ENCODE measurements at places on chromosomes 13 and 19.

GRCh38 chr13:73857106-73857505 is 277.1 kb downstream of the KLF12 start:
- no peak for DNase-seq

DNA sequence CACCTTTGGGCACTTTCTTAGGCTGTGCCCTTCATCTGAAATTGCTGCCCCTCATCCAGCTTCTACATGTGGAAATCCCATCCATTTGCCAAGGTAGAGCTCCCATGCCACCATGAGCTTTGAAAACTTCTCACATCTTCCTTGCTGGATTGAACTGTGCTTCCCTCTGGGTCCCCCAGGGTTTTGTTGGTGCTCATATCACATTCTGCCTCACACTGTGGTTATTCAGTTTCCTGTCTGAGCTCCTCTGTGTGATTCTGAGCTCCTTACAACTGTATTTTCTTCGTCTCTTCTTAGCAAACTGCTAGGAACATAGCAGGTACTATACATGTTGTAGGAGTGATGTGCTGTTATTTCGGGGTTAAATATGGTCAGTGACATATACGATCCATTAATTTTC is 74.9 kb upstream of the KL start:
- no peak for DNase-seq

- DNase-seq, result no peak
These were observed 1.2 kb downstream of the NDUFA7 start for GRCh38 chr19:8319807-8320520.

DNA sequence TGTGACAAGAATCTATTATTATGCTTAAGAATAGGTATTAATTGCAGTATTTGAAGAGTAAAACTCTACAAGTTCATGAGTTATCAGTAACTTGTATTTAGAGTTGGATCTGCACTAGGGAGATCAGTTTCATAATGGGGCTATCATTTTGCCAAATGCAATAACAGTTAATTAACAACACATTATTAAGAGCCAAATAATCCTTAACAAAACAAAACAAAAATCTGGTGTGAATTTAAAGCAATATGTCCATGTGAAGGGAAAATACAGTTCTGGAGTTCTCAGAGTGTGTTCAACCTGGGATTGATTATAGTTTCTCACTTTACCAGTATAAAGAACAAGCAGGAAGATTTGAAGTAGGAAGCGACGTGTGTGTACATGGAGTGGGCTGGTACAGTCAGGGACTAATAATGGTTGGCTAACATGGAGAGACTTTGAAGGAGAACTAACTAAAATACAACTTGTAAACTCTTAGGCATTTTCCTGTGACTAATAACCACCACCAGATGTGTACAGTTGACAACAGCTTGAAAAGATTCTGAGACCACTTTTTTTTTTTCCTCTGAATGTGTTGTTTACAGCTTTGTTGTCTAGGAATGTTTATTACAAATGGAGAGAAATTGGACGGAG is 58.5 kb downstream of the POSTN start:
- DNase-seq, result no peak

DNA sequence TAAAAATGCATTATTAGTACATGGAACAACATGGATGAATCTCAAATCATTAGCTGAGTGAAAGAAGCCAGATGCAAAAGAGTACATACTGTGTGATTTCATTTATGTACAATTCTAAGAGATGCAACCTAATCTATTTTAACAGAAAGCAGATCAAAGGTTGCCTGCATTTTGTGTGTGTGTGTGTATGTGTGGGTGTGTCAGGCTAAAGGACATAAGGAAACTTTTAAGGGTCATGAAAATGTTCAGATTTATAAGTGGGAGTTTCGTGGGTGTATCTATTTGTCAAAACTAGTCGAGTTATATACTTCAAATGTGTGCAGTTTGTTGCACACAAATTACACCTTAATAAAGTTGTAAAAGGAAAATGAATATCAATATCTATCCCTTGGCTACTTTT is 17.9 kb upstream of the NEK3 start:
- no peak for DNase-seq

DNA sequence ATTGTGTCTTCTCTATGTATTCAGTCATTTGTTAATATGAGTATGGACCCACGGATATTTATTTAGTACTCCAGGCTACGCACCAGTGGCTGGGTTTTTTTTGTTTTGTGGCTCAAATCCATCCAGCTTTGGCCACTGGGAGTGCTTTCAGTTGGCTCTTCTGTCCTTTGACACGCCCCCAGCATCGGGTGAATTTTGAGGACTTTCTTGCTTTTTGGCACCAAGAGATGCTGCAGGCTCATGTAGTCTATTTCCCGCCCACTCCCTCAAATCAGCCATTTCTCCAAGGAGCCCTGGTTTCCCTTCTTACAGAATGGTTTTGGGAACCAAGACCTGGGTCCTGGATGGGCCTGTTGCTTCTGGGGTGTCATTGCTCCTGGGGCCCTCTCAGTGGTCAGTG is 55.8 kb downstream of the SMARCA4 start:
- no peak for DNase-seq

GRCh38 chr19:29429021-29429420 is 96.8 kb upstream of the VSTM2B start:
- DNase-seq, result no peak

GRCh38 chr19:18108897-18109296 is 11.3 kb downstream of the MAST3 start:
- DNase-seq, result no peak

- no peak for DNase-seq
These were observed 20.8 kb upstream of the KCTD15 start for GRCh38 chr19:33775731-33776487.

DNA sequence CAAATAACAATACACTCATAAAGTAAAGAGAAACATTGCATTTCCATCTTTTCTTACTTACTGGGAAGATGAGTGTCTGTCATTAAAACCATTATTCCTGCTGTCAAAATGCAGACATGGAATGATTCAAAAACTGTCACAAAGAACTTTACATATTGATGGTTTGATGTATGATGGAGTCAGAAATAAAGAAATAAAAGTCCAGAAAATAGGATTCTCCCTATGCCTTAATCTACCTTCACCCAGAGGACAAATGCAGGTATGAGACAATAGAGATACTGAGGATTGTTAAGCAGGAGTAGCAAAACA is 656.1 kb downstream of the TBC1D4 start:
- no peak for DNase-seq

DNA sequence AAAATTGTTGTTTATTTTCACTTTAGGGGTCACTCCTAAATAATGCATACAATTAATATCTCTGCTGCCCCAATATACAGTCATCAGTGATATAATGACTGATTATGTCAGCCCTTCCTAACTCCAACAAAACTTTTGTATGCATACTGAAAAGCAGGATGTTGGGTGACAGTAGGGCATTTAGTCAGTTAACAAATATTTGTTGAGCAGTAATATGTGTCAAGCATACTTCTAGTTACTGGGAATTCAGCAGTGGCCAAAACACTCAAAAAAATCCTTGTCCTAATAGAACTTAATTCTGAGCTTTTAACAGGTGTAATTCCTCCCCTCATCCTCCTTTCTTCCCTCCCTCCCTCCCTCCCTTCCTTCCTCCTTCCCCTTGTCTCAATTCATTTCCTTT is 560.7 kb upstream of the KLHL1 start:
- DNase-seq, result no peak

- DNase-seq, result no peak
These were observed 890.0 kb downstream of the UQCRFS1 start for GRCh38 chr19:28322945-28323344.

DNA sequence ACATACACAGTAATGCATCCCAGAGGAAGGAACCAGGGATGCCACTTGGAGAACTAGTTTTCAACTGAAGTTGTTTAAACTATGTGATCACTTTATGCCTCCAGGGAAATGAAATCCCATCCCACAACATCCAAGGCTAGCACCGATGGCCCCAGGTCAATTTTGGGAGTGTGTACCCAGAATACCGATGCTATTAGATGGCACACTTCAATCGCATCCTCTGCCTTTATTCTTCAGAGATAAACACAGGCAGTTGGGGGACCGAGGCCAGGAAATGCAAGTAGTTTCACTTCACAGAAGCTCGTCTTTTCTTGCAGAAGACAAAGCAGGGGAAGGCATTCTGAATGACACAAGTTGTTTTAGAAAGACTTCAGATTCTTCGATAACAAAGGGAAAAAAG is 13.8 kb downstream of the STK24 start:
- no peak for DNase-seq

- no peak for DNase-seq
These were observed 25.7 kb downstream of the CRYL1 start for GRCh38 chr13:20499986-20500385.

DNA sequence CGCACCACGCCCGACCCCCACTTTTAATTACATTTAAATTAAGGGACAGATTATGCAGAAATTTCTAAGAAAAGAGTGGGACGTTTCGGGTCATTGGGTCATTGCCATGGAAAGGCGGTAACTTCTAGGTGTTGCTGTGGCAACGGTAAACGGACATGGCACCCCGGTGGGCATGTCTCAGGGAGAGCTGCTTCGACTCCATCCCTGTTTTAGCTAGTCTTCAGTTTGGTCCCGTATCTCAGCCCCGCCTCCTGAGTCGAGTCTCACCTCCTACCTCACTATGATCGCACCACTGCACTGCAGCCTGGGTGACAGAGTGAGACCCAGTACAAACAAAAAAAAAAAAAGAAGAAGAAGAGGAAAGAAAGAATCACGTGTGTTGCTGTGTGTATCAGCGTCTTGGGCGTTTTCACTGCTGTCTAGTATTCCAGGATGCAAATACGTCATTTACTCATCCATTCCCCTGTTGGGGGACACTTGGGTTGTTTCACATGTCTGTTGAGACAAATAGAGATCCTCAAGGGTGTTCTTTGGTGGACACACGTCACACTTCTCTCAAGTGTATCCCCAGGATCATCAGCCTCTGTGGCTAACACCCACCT is 41.7 kb downstream of the CELF5 start:
- no peak for DNase-seq

GRCh38 chr19:47240556-47240955 is 9.6 kb upstream of the BBC3 start:
- no peak for DNase-seq

- DNase-seq, result no peak
These were observed 4.2 kb downstream of the KANK3 start for GRCh38 chr19:8338835-8339234.

- no peak for DNase-seq
These were observed 8.7 kb upstream of the CKM start for GRCh38 chr19:45331411-45331810.

GRCh38 chr13:55013051-55013450 is 1984.4 kb downstream of the OLFM4 start:
- no peak for DNase-seq

DNA sequence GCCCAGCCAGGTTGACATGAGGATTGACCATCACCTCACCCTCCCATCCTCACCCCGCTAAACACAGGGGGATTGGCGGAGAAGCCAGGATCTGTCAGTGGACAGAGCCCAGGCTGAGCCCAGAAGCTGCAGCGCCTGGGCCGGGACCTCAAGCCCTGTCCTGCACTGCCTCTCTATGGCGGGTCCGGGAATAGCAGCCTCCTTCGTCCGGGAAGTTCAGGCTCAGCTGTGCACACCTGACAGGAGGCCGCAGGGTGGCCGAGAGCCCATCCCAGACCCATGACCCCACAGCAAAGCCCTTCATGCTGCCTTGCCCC is 67.8 kb downstream of the SPACA7 start:
- DNase-seq, result no peak

DNA sequence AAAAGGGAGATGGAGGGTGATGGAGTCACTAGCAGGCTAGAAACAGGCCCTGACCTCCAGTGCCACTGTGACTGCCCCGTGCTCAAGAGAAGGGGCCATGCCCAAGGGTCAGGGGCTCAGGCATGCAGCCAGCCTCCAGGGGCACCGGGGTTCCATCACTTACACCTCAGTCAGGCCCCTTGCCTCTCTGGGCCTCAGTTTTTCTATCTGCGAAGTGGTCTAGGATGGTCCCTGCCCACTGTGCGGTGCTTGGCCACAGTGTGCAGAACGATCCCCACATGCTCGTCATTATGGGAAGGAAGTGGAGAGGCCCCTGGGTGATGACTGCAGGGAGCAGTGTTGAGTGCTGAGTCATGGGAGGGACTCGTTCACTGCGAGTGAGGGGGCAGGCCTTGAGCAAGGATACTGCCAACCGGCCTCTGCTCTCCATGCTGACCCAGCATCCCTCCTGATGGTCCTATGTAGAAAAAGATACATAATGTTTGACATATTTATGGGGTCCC is 23.1 kb downstream of the TMED1 start:
- no peak for DNase-seq

DNA sequence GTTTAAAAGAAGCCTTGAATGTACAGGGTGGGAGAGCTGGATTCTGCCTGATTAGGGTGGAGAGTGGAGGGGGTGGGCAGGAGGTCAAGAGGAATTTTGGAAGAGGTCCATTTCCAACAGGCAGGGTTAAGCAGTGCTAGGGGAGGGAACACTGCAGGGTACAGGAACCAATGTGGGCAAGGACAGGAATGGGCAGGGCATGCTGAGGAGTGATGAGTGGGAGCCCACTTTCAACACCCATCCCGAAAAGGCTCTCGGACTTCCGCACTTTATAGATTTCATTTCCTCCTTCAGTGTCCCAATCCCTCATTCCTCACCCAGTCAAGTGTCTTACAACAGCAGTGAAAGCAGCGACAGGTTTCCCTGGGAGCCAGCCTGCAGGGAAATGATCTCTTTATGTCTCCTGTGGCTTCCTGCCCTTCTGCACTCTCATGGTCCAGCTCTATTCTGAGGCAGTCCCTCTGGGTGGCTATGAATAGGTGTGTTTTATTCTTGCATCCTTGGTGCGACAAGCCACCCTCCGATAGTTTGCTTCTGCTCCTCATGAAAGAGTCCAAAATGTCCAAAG is 50.5 kb upstream of the ZNF507 start:
- DNase-seq, result no peak

- no peak for DNase-seq
These were observed 556.1 kb downstream of the EFNB2 start for GRCh38 chr13:105979131-105980011.

- DNase-seq, result no peak
These were observed 22.8 kb downstream of the HTR2A start for GRCh38 chr13:46874006-46874405.

GRCh38 chr19:8456064-8456463 is 11.3 kb downstream of the HNRNPM start:
- no peak for DNase-seq

- DNase-seq, result no peak
These were observed 625 bp downstream of the F2RL3 start for GRCh38 chr19:16889366-16889882.

GRCh38 chr13:93680329-93680728 is 453.7 kb downstream of the GPC6 start:
- DNase-seq, result no peak

DNA sequence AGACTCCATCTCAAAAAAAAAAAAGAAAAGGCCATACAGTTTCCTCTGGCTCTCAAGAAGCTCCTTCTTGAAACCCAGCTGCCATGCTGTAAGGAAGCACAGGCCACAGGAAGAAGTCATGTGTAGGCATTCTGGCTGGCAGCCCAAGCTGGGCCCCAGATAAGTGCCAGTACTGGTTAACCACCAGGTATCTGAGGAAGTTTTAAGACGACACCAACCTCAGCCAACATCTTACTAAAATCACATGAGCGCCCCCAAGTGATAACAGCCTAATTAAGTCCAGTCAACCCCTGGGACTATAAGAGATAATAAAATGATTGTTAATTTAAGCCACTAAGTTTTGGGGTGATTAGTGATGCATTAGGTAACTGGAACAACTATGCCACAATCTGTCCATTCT is 27.4 kb upstream of the AKT2 start:
- no peak for DNase-seq

Measured in activated effector memory CD4-positive, alpha-beta T cell treated with Interleukin-2 at 50 U/mL for 16 hours (primary cell).